ENCODE measurements at places on chromosomes 5 and 9. TPM values are rescaled to one million over a fixed set of nuclear protein-coding genes. Genes with fewer than 3 reads are reported as not detected.

The FOXD4L4 gene
- 0.38 TPM for total RNA-seq

The GLRA1 gene
- not detected for total RNA-seq

The MTX3 gene
- total RNA-seq, result 20.4 TPM

The DUSP1 gene
- 1,323 TPM for total RNA-seq

The ACO1 gene
- total RNA-seq, result 8.0 TPM

The NEUROG1 gene
- not detected for total RNA-seq

The ANKRD34B gene
- total RNA-seq, result not detected

The ANKRD33B gene
- 2.3 TPM for total RNA-seq

The MARCHF6 gene
- total RNA-seq, result 171 TPM

The SUB1 gene
- 203 TPM for total RNA-seq

The C9orf85 gene
- total RNA-seq, result 6.1 TPM

The LOX gene
- 0.88 TPM for total RNA-seq

The KIF4B gene
- not detected for total RNA-seq

The TMEM252 gene
- total RNA-seq, result not detected

The TLE1 gene
- 3.1 TPM for total RNA-seq

The NMUR2 gene
- not detected for total RNA-seq

The SPAAR gene
- total RNA-seq, result not detected

The SHOC1 gene
- total RNA-seq, result not detected

The ARL14EPL gene
- not detected for total RNA-seq

The OR1L8 gene
- 0.35 TPM for total RNA-seq

The ARSI gene
- total RNA-seq, result not detected

The ZNG1E gene
- 32.0 TPM for total RNA-seq

The CCDC192 gene
- not detected for total RNA-seq

The RNF208 gene
- 0.83 TPM for total RNA-seq

The NUP188 gene
- total RNA-seq, result 72.5 TPM

The AGGF1 gene
- total RNA-seq, result 17.9 TPM

The C7 gene
- total RNA-seq, result 2.9 TPM

The GZMA gene
- 39.5 TPM for total RNA-seq

The SPINK4 gene
- total RNA-seq, result not detected

The TMC1 gene
- not detected for total RNA-seq

The TAF11L5 gene
- not detected for total RNA-seq

The GPR107 gene
- 29.1 TPM for total RNA-seq

The DNM1 gene
- 0.95 TPM for total RNA-seq

The PCDHB16 gene
- total RNA-seq, result not detected

The KIAA0825 gene
- total RNA-seq, result 1.4 TPM

The ENHO gene
- not detected for total RNA-seq

The GMCL2 gene
- not detected for total RNA-seq

The STK32A gene
- not detected for total RNA-seq

The ELP1 gene
- total RNA-seq, result 24.1 TPM

The ANKRD20A1 gene
- total RNA-seq, result not detected

The NRARP gene
- total RNA-seq, result 0.55 TPM

The GABRA1 gene
- total RNA-seq, result not detected

The BTNL3 gene
- not detected for total RNA-seq

The LNPEP gene
- 83.4 TPM for total RNA-seq

The CDX1 gene
- total RNA-seq, result 0.23 TPM

The IL5 gene
- total RNA-seq, result not detected

The RNF14 gene
- 28.2 TPM for total RNA-seq

The PCDHGA12 gene
- total RNA-seq, result 0.09 TPM

The ZNF883 gene
- 0.73 TPM for total RNA-seq

The LCN15 gene
- not detected for total RNA-seq

The C5orf58 gene
- total RNA-seq, result not detected

The PLEKHG4B gene
- not detected for total RNA-seq

The URM1 gene
- total RNA-seq, result 55.1 TPM

The SH2D3C gene
- 35.3 TPM for total RNA-seq
